ENCODE measurements at places on chromosomes 5 and 9. TPM values are rescaled to one million over a fixed set of nuclear protein-coding genes. Genes with fewer than 3 reads are reported as not detected.

DNA sequence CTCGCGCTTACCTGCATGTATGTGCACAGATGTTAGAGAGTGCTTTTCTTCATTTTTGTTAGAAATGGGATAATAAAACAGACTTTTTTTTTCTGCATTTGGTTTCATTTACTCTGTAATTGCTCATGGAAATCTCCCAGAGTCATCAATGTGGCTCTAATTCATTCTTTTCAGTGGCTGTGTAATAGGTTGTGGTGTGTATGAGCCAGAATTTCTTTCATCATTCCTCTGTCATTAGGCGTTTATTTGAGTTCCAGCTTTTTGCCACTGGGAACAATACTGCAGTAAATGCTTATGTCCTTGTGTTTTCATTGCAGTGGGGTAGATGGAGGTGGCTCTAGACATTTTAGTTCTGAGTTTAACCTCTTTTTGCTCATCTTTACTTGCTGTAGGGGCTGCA is 118.9 kb downstream of the NXNL2 start:
- no peak for DNase-seq

Gene CCNJL
- 33.9 TPM for total RNA-seq

DNA sequence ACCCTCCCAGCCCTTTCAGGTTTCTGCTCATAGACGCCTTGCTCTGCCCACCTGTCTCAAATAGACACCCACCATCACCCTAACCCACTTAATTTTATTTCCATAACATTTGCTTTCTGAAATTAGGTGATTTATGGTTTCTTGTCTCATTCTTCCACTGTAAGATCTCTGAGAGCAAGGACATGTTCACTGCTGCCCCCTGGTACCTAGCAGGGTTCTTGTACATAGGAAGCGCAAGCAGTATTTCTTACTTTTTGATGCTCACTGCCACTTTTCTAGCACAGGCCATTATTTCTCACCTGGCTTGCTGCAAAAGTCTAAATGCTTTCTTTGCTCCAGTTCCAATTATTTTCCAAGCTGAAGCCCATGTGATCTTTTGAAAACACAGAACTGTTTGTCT is 16.8 kb downstream of the C9orf57 start:
- no peak for DNase-seq

DNA sequence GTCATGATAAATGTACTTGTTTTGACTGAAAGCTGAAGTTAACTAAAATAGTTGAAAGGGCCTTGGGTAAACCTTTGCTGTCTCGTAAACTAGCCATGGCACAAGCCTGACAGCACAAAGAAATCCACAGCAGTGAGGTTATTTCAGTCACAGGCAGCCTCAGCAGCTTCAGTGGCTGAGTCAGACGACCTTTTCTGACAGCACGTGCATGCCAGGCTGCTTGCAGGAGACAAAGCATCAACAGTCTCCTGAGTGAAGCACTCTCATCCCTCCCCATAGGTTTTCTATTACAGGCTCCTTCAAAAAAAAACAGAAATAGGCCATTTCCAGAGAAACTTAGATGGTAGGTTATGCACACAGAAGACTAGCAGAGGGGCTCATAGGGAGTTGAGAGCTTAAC is 34.6 kb downstream of the OXCT1 start:
- no peak for DNase-seq

- DNase-seq: no peak
These were observed 200.2 kb downstream of the TRIO start for GRCh38 chr5:14343376-14343775.

DNA sequence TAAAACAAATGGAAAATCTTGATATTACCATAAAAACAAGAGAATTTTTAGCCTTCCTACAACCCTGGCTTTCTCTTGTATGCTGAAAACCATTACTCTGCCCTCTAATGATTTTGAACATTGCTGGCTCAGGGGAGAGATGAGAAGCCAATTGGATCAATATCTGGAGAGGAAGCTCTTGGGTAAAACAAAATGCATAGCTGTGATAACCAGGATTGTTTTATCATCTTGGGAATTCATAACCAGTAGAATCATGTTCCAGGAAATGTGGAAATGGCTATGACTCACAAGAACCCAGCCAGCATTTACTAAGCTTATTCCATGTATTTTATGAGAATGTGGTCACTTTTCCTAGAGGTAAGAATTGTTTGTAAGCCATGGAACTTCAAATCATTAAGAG is 51.1 kb upstream of the CTNND2 start:
- no peak for DNase-seq

GRCh38 chr9:123089040-123089439 is 55.6 kb downstream of the GPR21 start:
- no peak for DNase-seq

Gene WDR70
- 78.2 TPM for total RNA-seq

GRCh38 chr5:53481159-53481886 is 894 bp downstream of the FST start:
- no peak for DNase-seq
